ENCODE measurements at places on chromosomes 11 and 22. TPM values are rescaled to one million over a fixed set of nuclear protein-coding genes. Genes with fewer than 3 reads are reported as not detected.
A peak's percentile ranks its signal among the peaks of the same experiment; 100 is the strongest.

Gene DEUP1
- total RNA-seq: not detected

Gene FADS2
- 253 TPM for total RNA-seq

Gene MS4A6E
- not detected for total RNA-seq

Gene TNNT3
- 9.7 TPM for total RNA-seq

Gene HMOX1
- 2.9 TPM for total RNA-seq

Gene PATL1
- total RNA-seq: 56.8 TPM

- DNase-seq: no peak
- no peaks in the 10 kb centered on the region for H3K36me3 ChIP-seq
- H3K4me3 ChIP-seq: no peak overlapping the region
Measured at GRCh38 chr11:15602785-15603567, 488.3 kb downstream of the INSC start.

GRCh38 chr11:111019871-111020670 lies 225.5 kb upstream of the POU2AF2 start:
- no peaks in the 10 kb centered on the region for H3K36me3 ChIP-seq
- no peaks in the 10 kb centered on the region for H3K4me1 ChIP-seq
- no peak overlapping the region for H3K27ac ChIP-seq
- H3K4me3 ChIP-seq: no peak overlapping the region
- no peak for DNase-seq

GRCh38 chr22:16806401-16806800 lies 18.8 kb downstream of the XKR3 start:
- peaks cover 4% of the 10 kb centered on the region for H3K27me3 ChIP-seq
- no peaks in the 10 kb centered on the region for H3K4me1 ChIP-seq
- H3K4me3 ChIP-seq: no peak overlapping the region
- no peak for DNase-seq
- no peaks in the 10 kb centered on the region for H3K36me3 ChIP-seq

DNA sequence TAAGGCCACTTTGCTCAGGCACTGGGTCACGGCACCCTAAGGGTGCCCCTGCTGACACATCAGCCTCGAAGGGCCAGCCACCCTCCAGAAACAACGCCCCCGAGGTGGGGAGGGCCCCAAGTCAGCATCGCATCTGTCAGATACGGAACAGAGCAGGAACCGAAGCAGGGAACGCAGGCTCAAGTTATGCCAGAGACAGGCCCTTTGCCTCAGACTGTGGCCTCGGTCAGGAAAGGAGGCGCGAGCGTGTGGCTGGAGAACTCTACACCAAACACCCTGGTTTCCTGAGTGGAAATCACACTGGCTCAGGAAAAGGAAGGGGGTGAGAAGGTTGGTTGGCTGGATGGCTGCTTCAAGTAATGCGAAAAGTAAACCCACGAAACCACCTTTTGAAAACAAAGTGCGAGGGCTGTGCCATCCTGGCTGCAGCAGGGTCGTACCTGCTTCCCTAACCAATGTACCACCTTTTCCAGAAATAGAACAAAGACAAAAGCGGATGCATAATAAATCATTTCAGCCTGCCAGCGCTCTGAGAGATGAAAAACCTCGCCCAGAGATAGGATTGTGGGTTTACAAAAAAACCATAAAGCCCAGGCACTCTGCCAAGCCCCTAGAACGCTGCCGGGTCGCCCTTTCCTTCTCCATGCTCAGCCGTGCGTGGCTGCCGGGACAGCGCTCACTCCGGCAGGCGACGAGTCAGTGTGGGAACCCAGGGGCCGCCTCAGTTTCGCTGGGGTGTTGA lies 38.6 kb downstream of the TRMU start:
- H3K36me3 ChIP-seq: no peaks in the 10 kb centered on the region
- H3K27me3 ChIP-seq: peaks cover 20% of the 10 kb centered on the region
- H3K4me1 ChIP-seq: peaks cover 24% of the 10 kb centered on the region
- H3K27ac ChIP-seq: no peak overlapping the region

- H3K27me3 ChIP-seq: no peaks in the 10 kb centered on the region
- H3K27ac ChIP-seq: no peak overlapping the region
- H3K4me1 ChIP-seq: peaks cover 4% of the 10 kb centered on the region
- DNase-seq: no peak
- no peak overlapping the region for H3K4me3 ChIP-seq
Measured at GRCh38 chr11:112307616-112308015, 47.0 kb upstream of the PLET1 start.

- no peaks in the 10 kb centered on the region for H3K27me3 ChIP-seq
- DNase-seq: no peak
- no peaks in the 10 kb centered on the region for H3K36me3 ChIP-seq
- H3K4me1 ChIP-seq: no peaks in the 10 kb centered on the region
Measured at GRCh38 chr11:16293204-16293681, 63.1 kb downstream of the SOX6 start.

- H3K36me3 ChIP-seq: peaks cover 66% of the 10 kb centered on the region
- no peak for DNase-seq
- H3K27ac ChIP-seq: no peak overlapping the region
Measured at GRCh38 chr22:19387038-19387437, 44.5 kb downstream of the HIRA start.

GRCh38 chr11:64339754-64340408 lies at the start of gene CCDC88B:
CCDC88B (plus strand) TSS chr11:64340204; CDS start chr11:64340267, 63 bp downstream.
- H3K27ac ChIP-seq: peak within 1 kb of the TSS; percentile 94
- peak within 1 kb of the TSS; percentile 92 for H3K4me3 ChIP-seq
- peaks cover 62% of the 10 kb centered on the region for H3K4me1 ChIP-seq
- peaks cover 44% of the 10 kb centered on the region for H3K36me3 ChIP-seq
- no peaks in the 10 kb centered on the region for H3K27me3 ChIP-seq

DNA sequence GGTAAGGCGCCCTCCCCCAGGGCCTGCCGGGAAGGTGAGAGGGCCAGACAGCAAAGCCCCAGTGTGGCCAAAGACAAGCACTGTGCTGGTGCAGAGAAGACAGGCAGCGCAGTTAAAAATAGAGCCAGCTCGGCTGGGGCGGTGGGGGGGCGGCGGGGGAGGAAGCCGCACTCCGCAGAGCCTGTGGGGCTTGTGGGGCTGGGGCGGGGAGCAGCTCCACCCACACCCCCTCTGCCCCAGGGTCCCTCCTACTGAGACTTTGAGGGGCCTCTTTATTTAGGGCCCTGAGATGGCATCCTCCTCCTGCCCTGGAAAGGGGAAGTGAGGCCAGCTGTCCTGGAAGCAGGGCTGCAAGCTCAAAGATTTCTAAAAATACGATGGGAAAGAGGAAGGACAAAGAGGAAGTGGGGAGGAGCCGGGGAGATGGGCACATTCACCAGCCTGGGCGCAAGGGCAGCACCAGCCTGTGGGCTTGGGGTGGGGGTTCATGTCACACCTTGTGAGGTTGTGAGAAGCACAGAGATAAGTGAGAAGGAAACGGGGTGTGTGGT lies 2.6 kb downstream of the CYTH4 start:
- peak; percentile 59 for DNase-seq
- peak overlapping the region; percentile 95 for H3K27ac ChIP-seq
- H3K36me3 ChIP-seq: peaks cover 66% of the 10 kb centered on the region
- H3K27me3 ChIP-seq: no peaks in the 10 kb centered on the region
- peaks cover 72% of the 10 kb centered on the region for H3K4me1 ChIP-seq
- H3K4me3 ChIP-seq: peak overlapping the region; percentile 94

DNA sequence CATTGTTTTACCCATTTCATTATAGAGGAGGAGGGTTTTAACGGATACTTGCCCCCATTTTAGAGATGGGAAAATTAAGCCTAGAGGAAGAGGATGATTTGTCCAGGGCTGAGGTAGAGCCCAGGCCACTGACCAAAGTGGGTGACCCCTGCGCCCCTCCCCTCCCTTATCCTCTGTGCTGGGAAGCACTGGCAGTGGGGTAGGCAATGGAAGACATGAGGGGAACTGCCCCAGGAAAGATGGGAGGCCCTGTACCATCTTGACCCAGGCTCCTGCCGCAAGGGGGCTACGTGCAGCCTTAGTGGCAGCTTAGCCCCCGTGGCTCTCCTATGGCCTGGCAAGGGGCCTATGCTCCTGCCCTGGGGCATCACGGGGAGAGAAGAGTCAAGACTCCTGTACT lies 76.4 kb upstream of the MYOD1 start:
- H3K27ac ChIP-seq: no peak overlapping the region
- no peak for DNase-seq
- H3K36me3 ChIP-seq: no peaks in the 10 kb centered on the region
- H3K4me3 ChIP-seq: no peak overlapping the region

DNA sequence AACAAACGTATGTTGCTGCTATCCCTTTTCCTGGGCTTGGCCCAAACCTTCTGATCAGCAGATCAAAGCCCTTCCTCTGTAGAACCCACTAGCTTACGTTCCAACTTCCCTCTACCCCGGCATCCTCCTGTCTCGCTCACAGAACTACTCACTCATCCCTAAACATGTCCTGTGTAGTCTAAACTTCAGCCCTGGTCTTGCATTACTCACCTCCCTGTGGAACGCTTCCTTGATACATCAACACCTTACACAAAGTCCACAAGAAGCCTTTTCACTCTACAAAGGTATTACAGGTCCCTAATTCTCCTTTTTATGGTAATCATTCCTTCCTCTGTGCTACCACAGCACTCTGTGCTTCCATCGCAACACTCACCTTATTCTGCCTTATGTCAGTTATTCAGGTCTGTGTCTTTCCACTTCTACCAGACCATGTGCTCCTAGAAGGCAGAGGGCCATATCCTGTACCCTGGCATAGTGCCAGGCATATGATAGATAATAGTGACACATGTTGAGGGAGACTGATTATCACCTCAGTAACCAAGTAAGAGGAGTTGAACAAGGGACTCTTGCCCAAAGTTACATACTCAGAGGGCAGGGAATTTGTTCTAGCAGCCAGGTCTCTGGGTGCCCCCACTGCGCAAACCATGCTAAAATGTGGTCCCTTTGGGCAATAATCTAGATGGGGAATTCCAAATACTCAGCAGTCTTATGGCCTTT lies 41.6 kb downstream of the USP35 start:
- no peak overlapping the region for H3K4me3 ChIP-seq
- no peaks in the 10 kb centered on the region for H3K27me3 ChIP-seq
- H3K27ac ChIP-seq: no peak overlapping the region
